Dorsolateral prefrontal cortex (tissue), 122 donors: ENCODE measurements at places on chromosomes 12 and 14. TPM values are rescaled to one million over a fixed set of nuclear protein-coding genes. Genes with fewer than 3 reads are reported as not detected.
A peak's percentile ranks its signal among the peaks of the same experiment; 100 is the strongest.

CLEC4C gene
- total RNA-seq = not detected

KDM2B gene
- 47.1 TPM for total RNA-seq

NGB gene
- total RNA-seq = 17.2 TPM

GRCh38 chr14:59332727-59333126, 132.5 kb downstream of the GPR135 start:
- DNase-seq = no peak

- DNase-seq = no peak
These were observed 67.2 kb upstream of the ACSS3 start for GRCh38 chr12:81010641-81011040.

DNA sequence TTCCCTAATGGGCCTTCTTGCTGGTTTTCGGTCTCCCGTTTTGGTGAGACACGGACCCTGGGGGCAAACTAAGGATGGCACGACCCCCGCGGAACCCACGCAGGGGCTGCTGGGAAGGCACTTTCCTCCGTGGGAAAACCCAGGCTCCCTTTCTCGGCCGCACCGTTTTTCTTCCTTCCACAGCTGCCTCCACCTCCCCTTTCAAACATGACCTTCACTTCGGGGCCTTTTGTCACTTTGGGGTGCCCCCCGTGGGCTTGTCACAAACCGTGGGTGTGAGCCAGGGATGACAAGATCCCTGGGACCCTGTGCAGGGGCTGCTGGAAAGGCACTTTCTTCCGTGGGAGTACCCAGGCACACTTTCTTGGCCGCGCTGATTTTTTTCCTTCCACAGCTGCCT, 268.7 kb downstream of the ALG10 start:
- DNase-seq = peak; percentile 15

DNA sequence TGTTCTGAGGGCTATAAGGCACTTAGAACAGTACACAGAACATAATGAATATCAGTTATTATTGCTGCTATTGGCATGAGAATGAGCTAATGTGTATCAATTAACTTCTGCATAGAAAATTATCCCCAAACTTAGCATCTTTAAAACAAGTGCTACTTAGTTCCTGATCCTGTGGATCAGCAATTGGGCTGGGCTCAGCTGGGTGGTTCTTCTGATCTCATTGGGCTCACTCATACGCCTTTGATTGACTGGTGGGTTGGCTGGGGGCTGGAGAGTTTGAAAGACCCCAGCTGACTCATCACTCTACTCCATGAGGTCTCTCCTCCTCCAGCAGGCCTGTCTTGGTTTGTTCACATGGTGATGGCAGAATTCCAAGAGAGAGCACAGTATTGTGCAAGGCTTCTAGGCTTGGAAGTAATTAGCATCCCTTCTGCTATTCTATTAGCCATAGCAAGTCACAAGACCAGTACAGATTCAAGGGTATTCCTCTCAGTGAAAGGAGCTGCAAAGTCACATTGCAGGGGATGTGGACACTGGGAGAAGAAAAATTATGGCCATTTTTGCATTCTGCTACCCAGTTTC, 27.2 kb upstream of the HSPB8 start:
- DNase-seq = no peak

- no peak for DNase-seq
These were observed 7.0 kb downstream of the CDK2AP1 start for GRCh38 chr12:123264642-123265041.

- no peak for DNase-seq
These were observed 12.2 kb downstream of the SYCP3 start for GRCh38 chr12:101727098-101727497.
